ENCODE measurements at places on chromosomes 16 and 17.

DNA sequence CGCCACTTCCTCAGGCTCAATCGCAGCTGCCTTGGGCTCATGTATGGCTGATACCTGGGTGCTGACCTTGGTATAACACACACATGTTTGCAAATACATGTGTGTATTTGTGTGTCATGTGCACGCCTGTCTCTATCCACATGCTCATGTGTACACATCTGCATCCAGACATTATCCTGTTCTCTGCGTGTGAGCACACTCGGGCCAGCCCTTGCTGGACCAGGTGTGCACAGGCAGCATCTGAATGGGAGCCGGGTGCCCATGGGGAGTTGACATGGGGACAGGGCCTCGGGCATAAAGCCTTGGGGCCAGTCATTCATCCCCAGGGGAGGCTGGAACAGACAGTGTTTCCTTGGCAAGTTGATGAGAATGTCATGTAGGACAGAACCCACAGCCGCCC, 29.1 kb upstream of the CRHR1 start:
- no peak for DNase-seq

- no peak for DNase-seq
Measured at GRCh38 chr17:7476494-7476893, 2.9 kb downstream of the ZBTB4 start.

DNA sequence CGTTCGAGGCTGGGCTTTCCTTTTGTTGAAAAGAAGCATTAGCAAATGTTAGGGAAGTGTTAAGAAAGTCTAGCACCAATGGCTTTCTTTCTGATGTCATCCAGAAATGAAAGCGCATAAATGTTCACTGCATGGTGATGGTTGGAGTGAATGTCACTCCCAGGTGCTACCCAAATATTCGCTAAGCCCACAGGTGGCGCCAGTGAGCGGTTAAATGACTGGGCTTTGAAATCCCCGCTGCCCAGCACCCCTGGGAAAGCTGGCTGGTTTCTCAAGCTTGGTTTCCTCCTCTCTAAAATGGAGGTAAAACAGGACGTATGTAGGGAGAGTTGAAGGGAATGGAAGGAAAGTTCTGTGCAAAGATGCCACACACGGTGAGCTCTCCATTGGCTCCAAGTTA, 104.4 kb downstream of the IRX5 start:
- no peak for DNase-seq

GRCh38 chr16:47976636-47977210, 179.1 kb downstream of the ABCC12 start:
- DNase-seq: no peak

DNA sequence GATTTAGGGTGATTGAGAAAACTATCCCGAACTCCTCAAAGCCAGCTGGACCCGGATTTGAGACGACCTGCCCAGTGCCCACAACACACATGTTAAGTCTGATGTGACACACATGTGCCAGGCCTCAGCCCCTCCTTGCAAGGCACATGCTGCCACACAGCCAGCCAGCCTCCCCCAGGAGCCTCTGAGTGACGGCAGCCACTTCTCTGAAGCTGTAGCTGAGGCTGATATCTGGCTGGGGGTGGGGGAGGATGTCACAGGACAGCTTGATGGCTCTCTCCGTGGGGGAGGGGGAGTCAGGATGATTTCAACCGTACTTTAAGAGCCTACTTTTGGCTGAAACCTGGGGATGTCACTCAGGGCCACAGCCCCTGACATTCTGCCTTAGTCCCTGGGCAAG, 40.9 kb downstream of the SRCIN1 start:
- DNase-seq: no peak

DNA sequence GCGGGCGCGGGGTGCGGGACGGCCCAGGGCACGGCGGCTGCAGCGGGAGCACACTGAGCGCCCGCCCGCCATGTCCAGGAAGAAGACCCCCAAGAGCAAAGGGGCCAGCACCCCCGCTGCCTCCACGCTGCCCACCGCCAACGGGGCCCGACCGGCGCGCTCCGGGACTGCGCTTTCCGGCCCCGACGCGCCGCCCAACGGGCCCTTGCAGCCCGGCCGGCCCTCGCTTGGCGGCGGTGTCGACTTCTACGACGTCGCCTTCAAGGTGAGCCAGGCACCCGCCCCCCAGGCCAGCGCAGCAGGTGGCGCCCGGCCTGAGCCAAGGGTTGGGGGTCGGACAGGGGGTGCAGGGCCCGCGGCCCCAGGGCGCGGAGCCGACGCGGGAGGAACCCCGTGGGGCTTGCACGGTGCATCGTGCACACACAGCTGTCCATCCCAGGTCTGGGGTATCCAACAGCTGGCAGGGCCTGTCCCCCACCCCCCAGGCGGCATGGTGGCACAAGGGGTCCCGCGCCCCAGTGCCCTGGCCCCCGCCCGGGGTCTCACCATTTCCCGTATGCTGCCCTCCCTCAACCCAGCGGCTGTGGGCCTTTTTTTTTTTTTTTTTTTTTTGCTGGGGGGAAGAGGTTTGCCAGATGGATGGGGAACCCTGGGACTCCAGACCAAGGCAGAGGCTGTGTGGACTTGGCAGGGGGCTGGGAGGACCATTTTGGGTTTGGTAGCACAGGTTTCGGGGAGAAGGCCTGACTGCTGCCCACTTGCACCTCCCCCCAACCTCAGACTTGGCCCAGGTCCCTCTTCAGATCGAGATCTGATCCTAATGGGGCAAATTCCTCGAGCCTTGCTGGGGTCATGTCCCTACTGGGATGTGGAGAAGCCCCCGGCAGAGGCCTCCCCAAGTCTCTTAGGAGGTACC, 547 bp downstream of the RAB26 start:
- DNase-seq: peak; percentile 29

GRCh38 chr17:10234033-10234432, 35.6 kb upstream of the GAS7 start:
- no peak for DNase-seq

- DNase-seq: no peak
Measured at GRCh38 chr16:56423584-56424403, 1.6 kb downstream of the AMFR start.

DNA sequence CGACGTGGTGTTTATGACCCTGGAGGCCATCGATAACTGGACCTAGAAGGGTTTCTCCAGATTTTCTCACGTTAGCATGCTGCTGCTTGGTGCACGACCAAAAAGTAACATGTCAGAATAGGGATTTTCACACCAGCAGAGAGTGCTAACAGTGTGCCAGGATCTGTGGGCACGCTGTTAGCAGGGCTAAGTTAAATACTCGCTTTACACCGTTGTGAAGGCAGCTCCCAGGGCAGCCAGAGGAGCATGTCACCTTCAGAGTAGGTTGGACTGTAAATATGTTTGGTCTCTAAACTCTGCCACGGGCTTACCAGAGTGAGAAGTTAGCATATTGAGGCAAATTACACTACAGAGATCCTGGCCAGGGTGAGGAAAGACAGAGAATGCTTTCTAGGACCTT, 113.2 kb upstream of the TBX2 start:
- DNase-seq: no peak

DNA sequence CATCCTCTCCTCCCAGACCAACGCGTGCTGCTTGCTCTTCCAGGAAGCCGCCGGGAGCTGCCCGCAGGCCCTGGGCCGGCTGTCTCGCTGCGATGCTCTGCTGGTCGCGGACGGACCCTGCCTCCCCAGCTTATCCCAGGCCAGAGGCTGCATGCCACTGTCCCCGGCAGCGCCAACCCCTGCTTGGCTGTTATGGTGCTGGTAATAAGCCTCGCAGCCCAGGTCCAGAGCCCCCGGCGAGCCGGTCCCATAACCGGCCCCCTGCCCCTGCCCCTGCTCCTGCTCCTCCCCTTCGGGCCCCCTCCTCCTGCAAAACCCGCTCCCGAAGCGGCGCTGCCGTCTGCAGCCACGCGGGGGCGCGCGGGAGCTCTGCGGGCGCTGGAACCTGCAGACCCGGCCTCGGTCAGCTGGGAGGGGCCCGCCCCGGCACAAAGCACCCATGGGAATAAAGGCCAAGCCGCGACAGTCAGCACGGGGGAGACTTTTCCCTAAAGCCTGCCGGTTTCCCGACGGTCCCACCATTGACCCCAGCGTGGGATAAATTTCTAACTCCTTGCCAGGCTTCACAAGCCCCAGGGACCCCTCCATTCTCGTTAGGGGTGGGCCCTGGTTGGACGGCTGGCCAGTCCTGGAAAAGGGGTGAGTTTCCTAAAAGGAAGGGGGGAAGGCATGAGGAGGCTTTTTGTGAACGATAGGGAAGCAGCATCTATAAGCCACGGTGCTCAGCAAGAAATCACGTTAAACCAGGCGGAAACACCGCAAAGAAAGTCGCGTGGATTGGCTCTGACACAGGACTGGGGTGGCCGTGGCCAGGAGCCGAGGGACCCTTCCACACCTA, 11.2 kb downstream of the ENPP7 start:
- DNase-seq: peak; percentile 56

Data from T-helper 1 cell (primary cell).